ENCODE measurements at places on chromosomes 1 and 21. TPM values are rescaled to one million over a fixed set of nuclear protein-coding genes. Genes with fewer than 3 reads are reported as not detected.

The LRRC38 gene
- total RNA-seq: 0.25 TPM

DNA sequence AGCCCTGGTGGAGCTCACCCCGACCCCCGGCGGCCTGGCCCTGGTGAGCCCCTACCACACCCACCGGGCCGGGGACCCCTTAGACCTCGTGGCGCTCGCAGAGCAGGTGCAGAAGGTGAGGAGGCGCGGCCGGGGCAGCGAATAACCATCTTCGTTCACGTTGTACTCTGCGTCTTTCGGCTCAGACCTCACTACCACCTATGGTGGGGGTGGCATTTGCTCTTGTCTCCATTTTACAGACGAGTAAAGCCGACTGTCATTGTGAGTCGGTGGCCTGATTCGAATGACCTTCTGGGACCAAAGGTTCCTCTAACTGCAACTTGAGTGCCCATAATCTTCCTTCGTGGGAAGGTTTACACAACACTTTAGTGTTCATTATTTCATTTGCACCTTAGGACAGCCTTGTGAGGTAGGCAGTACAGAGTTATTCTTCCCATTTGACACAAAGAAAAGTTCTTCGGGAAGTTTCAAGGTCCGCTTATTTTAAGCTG lies 506 bp downstream of the C1orf50 start:
- no peak for DNase-seq

DNA sequence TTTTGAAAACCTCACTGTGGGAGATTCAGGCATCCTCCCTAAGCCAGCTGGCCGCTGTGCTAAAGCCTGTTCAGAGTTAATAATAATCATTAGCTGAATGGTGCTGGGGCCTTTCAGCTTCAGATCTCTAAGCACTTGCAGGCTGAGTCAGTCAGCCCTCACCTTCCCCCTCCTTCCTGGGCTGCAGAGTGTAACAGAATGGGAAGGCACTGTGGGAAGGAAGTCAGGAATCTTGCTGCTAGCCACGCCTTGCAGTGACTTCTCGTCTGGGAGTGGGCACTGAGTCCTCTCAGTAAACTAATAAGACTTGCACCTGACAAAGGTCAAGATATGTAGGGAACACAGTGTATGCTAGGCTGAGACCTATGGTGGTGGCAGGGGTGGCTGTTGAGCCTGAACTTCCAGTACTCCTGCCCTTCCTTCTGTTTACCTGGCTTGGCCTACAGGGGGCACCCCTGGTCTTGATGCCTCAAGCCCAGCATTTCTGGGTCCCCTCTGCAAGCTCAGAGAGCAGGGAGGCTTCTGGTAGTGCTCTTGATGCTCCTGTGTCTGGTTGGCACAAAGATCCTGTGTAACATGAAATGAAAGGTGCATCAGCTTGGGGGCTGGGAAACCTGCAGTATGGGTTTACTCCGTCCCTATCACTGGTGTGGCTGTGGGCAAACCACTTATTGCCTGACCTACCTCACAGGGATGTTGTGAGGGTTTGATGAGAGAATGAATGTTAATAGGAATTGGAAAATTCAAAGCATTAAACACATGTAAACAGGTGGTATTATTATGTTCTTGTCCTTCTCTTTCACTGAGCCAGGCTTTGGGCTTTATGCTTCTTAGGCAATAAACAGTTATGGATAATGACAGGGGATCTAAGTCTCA lies 6.0 kb downstream of the CYB561D1 start:
- peak; percentile 89 for DNase-seq

GRCh38 chr1:10187026-10187334 lies 23.4 kb upstream of the KIF1B start:
- no peak for DNase-seq

All from WTC11 (cell line).